Astrocyte of the cerebellum (primary cell): ENCODE measurements at places on chromosomes 1 and 21.

- no peak for DNase-seq
Observed at GRCh38 chr1:44941424-44942324, 44.7 kb downstream of the EIF2B3 start.

DNA sequence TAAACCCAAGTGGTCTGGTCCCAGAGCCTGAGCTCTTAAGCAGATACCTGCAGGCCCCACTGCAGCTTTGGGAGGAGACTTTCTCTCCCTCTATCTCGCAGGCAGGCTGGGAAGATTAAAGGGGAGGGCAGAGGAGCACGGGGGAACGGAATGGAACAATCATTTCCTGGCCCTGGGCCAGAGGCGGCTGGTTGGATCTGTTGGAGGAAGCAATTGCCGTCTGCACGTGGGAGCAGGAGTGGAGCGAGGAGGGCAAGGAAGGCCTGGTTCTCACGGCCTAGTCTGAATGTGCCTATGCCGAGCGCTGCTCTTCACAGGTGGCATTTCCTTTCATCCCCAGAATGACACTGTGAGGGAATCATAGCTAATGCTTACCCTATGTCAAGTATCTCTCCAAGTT, 23.7 kb downstream of the NKAIN1 start:
- no peak for DNase-seq

GRCh38 chr1:225808136-225808535, 1.8 kb upstream of the EPHX1 start:
- DNase-seq, result no peak

DNA sequence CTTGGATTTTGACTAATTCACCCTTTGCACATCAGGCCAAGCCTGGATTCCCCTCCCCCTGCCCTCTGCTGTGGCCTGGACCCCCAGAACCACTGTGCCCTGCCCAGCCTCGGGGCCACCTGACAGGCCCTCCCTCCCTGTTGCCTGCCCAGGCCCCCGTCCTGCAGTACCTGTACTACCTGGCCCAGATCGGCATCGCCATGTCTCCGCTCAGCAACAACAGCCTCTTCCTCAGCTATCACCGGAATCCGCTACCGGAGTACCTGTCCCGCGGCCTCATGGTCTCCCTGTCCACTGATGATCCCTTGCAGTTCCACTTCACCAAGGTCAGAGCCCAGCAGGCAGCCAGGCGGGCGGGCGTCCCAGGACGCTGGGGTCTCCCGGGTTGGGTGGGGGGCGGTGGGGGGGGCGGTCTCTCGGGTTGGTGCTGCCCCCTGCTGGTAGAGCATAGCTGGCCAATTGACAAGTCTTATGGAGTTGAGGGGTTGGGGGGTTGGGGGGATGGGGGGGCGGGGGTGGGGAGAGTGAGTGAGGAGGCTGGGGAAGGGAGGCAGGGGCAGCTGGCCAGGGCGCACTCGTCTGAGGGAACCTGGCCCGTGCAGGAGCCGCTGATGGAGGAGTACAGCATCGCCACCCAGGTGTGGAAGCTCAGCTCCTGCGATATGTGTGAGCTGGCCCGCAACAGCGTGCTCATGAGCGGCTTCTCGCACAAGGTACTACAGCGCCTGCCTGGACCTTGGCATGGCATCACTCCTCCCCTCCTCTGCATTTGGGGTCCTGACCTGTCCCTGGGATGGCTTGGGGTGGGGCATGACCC, 10.7 kb downstream of the AMPD2 start:
- no peak for DNase-seq

DNA sequence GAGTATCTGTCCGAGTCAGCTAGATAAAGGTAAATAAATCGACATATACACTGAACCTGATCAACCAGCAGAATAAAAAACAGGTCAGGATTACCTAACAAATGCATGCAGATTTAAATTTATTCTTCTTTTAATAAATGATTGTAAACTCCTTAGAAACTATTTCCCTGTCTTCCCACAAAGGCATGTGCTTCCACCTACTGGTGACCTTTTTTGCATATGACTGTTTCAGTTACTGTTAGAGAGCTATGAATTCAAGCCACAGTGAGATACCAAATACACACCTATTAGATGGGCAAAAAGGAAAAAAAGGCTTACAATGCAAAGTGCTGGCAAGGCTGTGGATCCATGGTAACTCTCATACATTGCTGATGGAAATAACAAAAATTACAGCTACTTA, 957.4 kb upstream of the NCAM2 start:
- DNase-seq, result no peak

DNA sequence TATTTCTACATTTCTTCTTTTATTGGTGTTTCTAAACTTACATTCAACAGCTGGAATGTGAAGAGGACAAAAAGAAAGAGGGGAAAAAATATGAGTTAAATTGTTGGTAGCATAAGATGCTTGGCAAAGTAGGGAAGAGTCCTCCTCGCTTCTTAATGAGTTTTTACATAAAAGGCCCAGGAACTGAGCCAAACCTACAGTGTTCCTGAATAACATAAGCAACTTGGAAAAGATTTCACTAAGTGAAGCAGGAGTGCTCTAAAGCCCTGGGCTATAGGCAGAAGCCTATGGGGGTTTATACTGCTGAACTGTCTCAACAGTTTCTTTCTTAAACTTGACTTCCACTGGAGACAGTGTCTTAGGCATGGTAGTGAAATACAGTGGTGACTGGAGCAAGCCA, 115.0 kb upstream of the USP25 start:
- DNase-seq, result peak; percentile 55

GRCh38 chr1:87296206-87296605, 32.5 kb upstream of the LMO4 start:
- DNase-seq, result no peak

- no peak for DNase-seq
Observed at GRCh38 chr1:231000639-231001038, 21.7 kb downstream of the ARV1 start.

GRCh38 chr1:214454569-214455396, 96.6 kb downstream of the PTPN14 start:
- peak; percentile 49 for DNase-seq

GRCh38 chr1:219824338-219824737, 104.0 kb downstream of the SLC30A10 start:
- DNase-seq, result no peak

GRCh38 chr1:48679859-48680258, 96.8 kb downstream of the BEND5 start:
- no peak for DNase-seq

GRCh38 chr1:29972421-29973053, 736.2 kb downstream of the PTPRU start:
- DNase-seq, result no peak

- DNase-seq, result no peak
Observed at GRCh38 chr1:80931178-80931577, 869.6 kb upstream of the ADGRL2 start.

DNA sequence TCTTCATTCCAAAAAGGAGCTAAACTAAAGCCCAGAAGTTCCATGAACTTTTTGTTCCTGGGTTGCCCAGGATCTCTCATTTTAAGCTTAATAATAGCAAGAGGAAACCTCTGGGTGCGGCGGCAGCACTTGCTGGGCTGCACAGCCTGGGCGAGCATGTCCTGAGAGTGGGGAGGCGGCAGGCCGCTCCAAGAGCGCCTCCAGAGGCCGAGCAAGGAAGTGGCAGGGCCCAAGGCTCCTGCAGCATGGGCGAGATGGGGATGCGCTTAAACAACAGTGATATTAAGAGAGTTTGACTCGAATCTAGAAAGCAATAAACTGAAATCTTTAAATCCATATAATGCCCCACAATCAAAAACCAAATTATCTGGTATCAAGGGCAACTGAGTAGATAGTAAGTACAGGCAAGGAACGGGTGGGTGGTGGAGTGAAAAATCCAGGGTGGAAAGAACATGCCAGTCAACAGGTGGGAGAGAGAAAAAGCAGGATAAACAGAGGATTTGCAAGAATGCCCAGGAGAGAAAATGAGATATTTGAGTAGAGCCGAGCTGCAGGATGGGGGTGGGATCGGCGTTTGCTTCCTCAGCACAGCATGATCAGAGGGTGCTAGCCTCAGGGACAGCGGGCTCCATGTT, 14.1 kb upstream of the TNR start:
- no peak for DNase-seq

DNA sequence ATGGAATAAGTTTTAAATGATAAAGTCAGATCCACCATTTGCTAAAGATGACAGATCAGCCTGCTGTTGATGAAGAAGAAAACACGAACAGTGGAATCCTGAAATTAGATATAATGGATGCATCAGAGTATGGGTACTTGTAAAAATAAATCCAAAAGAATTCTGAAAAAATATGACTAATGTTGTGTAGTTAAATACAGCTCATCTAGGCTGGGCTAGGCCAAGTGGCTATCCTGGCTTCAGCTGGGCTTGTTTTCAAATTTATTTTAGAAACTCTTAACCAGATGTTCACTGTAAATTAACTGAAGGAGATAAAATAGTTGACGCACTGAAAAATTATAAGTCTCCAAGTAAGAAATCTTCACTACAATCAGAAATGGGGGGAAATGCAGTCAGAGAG, 7.4 kb upstream of the RGS2 start:
- DNase-seq, result no peak

DNA sequence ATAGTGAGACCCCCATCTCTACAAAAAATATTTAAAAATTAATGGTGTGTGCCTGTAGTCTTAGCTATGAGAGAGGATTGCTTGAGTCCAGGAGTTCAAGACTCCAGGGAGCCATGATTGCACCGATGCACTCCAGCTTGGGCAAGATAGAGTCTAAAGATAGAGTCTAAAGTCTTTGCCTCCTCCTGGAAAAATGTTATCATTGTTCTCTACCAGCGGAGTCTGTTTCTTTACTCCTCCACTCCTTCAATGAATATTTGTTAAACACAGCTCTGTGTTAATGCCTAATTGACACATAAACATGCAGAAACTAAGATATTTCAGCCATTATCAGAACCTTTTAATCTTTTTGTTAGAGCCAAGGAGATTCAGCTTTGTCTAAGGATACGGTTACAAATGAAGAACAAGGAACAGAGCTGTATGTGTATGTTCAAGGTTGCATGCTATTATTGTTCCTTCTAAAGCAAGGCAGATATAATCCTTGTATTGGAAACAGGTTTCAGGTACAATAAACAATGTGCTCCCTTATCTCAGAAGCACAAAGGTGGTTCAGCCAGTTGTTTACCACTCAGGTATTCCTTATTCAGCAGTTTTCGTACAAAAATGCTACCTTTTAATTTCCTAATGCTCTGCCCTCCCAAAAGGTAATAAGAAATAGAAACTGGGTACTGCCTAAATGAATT, 15.4 kb downstream of the OVAAL start:
- no peak for DNase-seq

DNA sequence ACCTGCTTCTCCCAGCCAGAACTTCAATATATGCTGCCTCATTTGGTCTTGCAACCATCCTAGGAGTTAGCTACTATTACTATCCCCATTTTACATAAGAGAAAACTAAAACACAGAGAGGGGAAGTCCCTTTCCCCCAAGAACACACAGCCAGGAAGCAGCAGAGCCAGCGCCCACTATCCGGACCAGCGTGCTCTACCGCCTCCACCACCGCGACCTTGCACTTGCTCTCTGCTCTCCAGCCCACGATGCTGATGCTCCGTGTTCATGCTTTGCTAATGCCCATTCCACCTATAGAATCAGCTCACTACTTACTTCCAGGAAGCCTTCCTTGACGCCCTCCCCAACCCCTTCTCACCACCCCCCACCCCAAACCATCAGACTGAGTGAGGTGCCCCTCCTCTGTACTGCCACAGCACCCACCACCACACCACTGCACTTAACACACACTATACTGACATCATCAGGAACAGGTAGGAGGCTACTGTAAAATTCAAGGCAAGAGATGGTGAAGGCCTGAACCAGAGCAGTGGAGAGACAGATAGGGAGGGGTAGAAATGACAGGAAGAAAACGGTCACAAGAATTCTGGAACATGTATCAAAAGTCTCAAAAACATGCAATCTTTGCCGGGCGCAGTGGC, 9.4 kb downstream of the TMEM53 start:
- DNase-seq, result no peak

GRCh38 chr1:44609412-44609767, 64.9 kb downstream of the TMEM53 start:
- DNase-seq, result no peak

- no peak for DNase-seq
Observed at GRCh38 chr1:24562625-24563024, 6.7 kb downstream of the NCMAP start.

GRCh38 chr21:35796844-35797243, 263.5 kb downstream of the SETD4 start:
- no peak for DNase-seq

GRCh38 chr1:182332261-182333060, 59.1 kb downstream of the GLUL start:
- DNase-seq, result no peak

GRCh38 chr1:14098294-14098913, 398.4 kb downstream of the PRDM2 start:
- DNase-seq, result no peak

DNA sequence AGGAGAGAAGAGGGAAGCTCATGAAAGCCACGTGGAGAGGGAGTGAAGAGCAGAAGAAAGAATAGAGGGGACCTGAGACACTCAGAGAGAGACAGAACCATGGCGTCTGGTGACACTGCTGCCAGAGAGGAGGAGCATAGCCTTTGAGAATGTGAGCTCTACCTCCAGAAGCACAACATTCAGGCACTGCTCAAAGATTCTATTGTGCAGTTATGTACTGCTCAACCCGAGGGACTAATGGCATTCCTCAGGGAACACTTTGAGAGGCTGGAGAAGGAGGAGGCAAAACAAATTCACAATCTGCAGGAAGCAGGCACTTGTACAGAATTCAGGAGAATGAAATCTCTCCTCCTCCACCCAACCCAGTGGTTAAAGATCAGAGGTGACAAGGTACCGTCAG, 45.1 kb downstream of the BTBD8 start:
- no peak for DNase-seq

- no peak for DNase-seq
Observed at GRCh38 chr1:169005776-169006175, 100.7 kb upstream of the ATP1B1 start.

DNA sequence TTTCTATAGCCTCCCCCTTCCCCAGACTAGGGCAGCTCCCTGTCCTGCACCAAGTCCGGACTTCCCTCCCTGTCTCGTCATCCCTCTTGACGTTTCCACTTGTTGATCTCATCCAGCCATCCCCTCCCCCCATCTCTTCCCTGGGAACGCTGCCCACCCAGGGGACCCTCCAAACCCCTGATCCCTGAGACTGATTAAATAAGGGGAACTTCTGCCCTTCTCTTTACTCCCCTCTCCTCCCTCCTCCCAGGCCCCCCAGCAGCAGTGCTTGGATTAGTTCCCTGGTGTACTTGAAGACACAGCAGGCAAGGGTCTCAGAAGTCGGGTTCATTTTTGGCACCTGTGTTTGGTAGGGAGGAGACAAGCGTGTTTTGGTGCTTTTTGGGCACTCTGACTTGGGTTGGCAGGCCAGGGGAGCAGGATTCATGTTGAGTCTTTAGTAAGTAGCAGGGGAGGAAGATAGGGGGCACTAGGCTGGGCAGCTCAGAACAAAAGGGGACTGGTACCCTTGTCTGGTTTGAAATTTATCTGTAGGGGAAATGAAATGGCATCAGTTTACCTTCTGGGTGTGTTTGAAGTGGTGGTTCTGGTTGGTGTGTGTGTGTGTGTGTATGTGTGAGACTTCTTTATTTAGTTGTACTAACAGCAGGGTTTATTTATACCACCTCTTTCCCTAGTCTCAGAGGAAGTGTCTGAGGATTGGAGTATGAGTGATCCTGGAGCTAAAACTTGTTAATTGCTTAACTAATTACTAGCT, 11.1 kb downstream of the VANGL2 start:
- DNase-seq, result no peak
